ENCODE measurements at places on chromosomes 6 and 20.

DNA sequence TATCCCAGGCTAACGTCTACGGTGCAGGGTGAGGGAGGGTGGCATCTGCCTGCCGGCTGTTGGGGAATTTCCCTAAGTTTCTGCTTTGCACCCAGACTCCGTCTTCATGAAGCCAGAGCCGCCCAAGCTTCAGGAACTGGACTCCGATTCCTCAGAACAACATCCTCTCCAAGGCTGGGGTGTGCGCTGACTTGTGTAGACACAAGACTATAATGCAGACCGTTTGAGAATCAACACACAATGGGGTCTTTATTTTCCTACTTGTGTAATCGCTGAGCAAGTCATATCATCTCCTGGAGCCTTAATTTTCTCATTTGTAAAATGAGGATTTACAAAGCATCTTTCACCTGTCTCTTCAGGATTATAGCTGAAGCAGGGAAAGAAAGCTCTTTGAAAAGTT is 160.5 kb upstream of the AGPAT4 start:
- DNase-seq, result no peak

DNA sequence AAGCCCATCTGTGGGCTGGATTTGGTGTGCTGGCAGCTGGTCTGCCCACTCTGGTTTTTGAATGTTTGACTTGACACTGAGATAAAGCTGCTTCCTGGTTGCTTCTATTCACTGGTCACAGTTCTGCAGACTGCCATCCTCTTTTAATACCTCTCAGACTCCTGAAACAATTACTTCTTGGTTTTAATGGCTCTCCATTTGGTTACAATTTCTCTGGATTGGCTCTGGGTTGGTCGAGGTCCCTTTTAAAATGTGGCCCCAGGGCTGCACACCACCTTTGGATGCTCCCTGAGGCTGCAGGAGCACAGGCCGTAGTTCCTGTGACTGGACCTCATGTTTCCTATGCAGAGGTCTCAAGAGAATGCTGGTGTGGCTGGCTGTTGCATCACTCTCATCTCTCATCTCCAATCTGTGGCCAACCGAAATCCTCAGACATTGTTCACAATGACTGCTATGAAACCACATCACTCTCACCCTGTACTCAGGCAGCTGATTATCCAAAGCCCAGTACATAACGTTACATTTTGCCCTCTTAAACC is 98.5 kb downstream of the INSM1 start:
- DNase-seq, result no peak

- no peak for DNase-seq
Measured at GRCh38 chr20:34538671-34539123, 19.8 kb upstream of the MAP1LC3A start.

GRCh38 chr6:107941199-107941598 is 16.8 kb downstream of the SEC63 start:
- DNase-seq, result no peak

DNA sequence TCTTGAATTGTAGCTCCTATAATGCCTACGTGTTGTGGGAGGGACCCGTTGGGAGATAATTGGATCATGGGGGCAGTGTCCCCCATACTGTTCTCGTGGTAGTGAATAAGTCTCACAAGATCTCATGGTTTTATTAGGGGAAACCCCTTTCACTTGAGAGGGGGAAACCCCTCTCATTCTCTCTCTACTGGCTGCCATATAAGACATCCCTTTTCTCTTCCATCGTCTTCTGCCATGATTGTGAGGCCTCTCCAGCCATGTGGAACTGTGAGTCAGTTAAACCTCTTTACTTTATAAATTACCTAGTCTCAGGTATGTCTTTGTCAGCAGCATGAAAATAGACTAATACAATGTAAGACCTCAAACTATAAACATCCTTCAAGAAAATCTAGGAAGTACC is 23.1 kb downstream of the PAQR8 start:
- DNase-seq, result no peak

- DNase-seq, result no peak
Measured at GRCh38 chr6:168607272-168608112, 166.5 kb downstream of the SMOC2 start.

GRCh38 chr6:168419569-168419968 is 21.4 kb upstream of the SMOC2 start:
- DNase-seq, result no peak

GRCh38 chr6:151015101-151015700 is 149.7 kb downstream of the MTHFD1L start:
- no peak for DNase-seq

GRCh38 chr6:117359581-117359980 is 66.2 kb downstream of the ROS1 start:
- no peak for DNase-seq

GRCh38 chr6:30955367-30956042 is 14.7 kb downstream of the MUCL3 start:
- DNase-seq, result no peak

- no peak for DNase-seq
Measured at GRCh38 chr20:58709703-58710039, 17.1 kb downstream of the NPEPL1 start.

- DNase-seq, result no peak
Measured at GRCh38 chr20:60570481-60571277, 612.5 kb downstream of the CDH26 start.

- no peak for DNase-seq
Measured at GRCh38 chr20:45919542-45920399, 7.8 kb upstream of the PLTP start.

GRCh38 chr20:44770484-44771171 is 25.0 kb downstream of the KCNK15 start:
- DNase-seq, result no peak

DNA sequence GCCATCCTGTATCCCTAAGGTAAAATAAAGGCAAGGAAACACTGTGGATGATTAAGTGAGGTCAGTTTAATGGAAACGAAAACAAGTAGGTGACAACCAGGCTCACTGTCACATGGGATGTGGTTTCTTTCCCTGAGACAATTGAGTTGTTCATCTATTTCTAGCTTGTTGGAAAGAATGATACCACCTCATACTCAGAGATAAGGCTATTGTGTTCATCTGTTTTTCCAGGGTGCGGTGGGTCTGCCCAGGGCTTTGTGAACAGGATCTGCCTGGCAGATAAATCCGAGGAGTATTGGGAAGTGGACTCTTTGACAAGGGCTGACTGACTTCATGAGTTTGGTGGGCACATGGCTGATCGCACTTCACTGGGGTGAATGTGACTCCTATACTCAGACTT is 80.8 kb upstream of the TIAM2 start:
- DNase-seq, result no peak

GRCh38 chr6:24643920-24644319 is 2.1 kb downstream of the KIAA0319 start:
- DNase-seq, result no peak

DNA sequence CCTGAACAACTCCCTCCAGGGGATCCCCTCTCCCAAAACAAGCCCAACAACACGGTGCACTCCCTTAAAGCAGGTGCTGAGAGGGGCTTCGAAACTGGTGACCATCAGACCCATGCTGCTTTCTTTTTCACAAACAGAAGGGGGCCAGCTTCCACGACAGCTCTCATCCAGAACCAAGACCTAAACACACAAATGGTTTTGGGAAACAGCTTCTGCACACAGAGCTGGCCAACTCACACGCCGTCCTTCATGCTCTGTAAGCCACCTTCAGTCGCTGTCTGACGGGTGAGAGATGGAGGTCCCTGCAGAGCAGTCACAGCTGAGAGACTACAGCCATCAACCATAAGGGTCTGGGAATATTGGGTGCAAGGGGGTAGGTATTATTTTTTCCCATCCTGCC is 76.3 kb downstream of the ZMYND8 start:
- DNase-seq, result no peak

DNA sequence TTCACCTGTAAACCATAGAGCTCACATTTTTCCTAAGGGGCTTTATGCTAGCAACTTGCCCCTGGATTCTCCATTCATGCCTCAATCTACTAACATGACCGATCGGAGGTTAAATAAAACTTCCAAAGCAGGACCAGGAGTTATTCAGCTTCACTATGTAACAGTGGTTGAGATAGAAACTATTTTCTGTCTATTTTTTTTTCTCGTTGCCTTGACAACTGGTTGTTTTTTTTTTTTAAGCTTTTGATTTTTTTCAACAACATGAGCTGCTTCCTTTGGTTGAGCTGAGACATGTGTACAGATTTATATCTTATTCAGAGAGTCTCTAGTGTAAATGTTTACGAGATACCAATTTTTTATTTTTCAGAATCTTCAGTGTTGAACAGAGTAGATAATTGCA is 85.7 kb downstream of the SHLD1 start:
- peak; percentile 25 for DNase-seq

- DNase-seq, result peak; percentile 57
Measured at GRCh38 chr6:150494241-150494640, 105.4 kb upstream of the PLEKHG1 start.

GRCh38 chr20:12984069-12984765 is 24.6 kb upstream of the SPTLC3 start:
- no peak for DNase-seq

GRCh38 chr6:149864578-149865535 is 698 bp upstream of the LRP11 start:
- peak; percentile 72 for DNase-seq

DNA sequence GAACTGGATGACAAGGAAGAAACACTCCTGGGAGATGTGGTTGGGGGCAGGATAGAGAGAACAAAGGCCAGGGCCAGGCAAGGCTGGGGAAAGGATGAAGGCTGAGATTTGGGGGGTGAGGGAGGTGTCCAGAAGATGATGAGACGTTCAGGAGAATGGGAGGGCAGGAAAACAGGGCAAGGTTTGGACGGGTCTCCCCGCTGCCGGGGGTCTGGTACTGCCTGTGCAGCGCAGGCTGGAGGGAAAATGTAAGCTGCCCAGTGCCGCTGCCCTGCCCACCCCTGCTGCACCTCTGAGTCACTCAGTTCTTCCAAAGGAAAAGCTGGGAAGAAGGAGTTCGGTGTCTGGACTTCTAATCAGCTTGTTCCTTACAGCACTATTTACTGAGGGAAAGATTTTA is 130.9 kb downstream of the DTNBP1 start:
- DNase-seq, result no peak

Measured in skin of body (tissue), 3 donors.